Activated CD8-positive, alpha-beta memory T cell treated with anti-CD3 and anti-CD28 coated beads for 4 hours (primary cell): ENCODE measurements at places on chromosomes 4 and X.

- DNase-seq: no peak
Measured at GRCh38 chr4:48194971-48195370, 60.9 kb upstream of the TXK start.

DNA sequence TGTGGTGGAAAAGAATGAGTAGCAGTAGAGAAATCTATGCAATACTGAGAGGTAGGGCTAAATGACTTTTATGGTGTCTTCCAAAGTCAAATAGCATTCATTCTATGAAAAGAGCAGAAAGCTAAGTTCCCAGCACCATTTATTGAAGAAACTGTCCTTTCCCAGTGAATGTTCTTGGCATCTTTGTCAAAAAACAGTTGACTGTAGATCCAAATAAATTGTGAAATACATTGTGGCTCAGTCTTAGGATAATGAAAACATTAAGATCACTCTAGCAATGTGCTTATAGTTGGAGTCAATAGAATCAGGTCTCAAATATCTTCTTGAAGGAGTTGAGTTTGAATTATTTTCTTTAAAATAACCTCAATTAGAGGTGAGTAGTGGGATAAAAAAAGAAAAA lies 19.4 kb downstream of the AREG start:
- no peak for DNase-seq

GRCh38 chr4:24244663-24245490 lies 339.5 kb downstream of the DHX15 start:
- DNase-seq: no peak

GRCh38 chr4:114986133-114986532 lies 127.3 kb downstream of the NDST4 start:
- DNase-seq: no peak
